NCI-H345 (cell line): ENCODE measurements at places on chromosomes 7 and 10.

DNA sequence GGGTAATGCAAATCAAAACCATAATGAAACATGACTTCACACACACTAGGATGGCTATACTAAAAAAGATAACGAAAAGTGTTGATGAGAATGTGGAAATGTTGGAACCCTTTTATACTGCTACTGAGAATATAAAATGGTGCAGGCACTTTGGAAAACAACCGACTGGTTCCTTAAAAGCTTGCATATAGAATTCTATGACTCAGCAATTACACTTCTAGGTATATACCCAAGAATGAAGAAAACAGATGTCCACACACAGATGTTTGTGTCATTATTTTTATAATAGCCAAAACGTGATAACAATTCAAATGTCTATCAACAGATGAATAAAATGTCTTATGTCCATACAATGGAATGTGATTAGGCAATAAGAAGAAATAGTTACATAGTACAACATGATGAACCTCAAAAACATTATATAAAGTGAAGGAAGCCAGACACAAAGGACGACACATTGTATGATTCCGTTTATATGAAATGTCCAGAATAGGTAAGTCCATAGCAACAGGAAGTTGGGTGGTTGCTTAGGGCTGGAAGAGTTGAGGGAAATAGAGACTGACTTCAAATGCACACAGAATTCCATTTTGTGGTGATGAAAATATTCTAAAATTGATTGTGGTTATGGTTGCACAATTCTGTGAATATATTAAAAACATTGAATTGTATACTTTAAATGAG, 148.3 kb upstream of the PHYHIPL start:
- no peak for DNase-seq

DNA sequence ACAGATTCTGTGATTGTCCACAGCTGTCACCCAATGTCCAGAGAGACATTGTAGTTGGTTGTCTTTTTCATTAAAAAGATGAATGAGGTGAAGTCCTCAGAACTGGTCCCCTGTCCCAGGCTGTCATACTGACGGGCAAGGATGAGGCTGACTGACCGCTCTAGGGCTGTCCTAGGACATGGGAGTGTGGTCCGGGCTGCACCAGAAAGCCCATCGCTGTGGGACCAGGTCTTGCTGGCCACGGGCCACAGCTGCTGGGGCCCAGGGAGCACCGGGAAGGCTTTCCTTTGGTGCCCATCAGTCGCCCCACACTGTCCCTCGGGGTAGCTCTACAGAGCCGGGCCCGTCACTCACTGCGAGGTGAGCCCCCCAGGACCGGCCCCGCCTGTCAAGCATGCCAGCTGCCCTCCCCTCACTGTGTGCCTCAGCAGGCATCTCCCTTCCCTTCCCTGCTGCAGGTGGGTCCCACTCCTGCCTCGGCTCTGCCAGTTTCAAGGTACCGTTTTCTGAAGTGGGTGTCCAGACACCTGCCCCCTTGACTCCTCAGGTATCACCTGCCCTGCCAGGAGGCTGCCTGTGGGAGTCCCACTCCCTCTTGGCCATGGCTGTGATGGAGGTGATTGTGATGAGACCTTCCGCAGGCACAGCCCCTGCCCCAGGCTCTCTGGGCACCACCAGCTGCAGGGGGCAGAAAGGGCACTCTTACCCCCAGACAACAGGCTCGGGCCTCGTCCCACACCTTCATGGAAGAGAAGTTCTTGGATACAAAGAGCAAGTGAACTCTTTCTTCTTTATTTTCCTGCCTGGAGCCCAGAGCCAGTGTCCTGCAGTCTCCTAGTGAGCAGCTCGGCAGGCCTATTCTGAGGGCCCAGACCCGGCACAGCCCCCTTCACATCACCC, 21.7 kb downstream of the LRRC27 start:
- DNase-seq = no peak

- no peak for DNase-seq
These were observed 7.5 kb upstream of the ZKSCAN1 start for GRCh38 chr7:100007887-100008286.

DNA sequence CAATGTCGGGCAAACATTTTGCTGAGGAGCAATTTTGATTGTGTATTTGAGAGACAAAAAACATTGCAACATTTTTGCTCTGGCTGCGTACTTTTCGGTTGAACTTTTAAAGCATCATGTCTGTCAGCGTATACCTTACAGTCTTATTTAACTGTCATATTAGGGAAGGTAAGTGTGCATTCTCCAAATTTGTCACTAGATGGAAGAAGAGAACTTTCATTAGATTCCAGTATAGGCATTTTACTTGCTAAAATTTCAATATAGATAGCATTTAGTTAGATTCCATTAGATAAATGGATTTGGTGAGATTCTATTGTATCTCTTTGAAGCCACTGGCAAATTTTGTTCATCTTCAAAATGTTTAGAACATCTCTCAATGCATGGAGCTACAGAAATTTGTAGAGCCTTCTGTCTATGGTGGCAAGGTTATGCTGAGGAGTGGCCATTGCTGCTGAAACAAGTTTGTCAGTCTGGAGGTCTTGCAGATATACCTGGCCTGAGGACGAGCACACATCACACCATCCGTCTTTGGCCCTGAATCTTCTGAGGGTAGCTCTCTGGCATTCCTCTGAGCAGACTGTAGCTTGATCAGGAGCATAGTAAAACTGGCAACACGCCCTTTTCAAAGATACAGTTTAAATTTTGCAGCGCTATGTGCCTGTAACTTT, 437.5 kb upstream of the MBL2 start:
- DNase-seq = peak; percentile 31
